ENCODE measurements at places on chromosomes 4 and X.

GRCh38 chrX:18666614-18667013 is 5.3 kb downstream of the RS1 start:
- DNase-seq = no peak

DNA sequence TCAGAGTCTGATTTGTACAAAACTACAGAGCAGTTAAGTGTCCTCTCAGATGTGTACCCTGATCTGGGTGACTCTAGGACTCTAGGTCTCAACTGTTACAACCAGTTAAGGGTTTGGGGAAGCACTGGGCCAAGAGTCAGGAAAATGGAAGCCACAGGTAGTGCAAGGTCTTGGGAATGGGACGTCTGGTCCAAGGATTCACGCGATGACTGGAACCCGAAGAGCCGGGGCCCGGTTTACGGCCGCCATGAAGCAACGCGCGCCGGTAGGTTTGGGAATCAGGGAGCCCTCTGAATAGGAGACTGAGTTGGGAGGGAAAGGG is 321 bp upstream of the HPRT1 start:
- no peak for DNase-seq

DNA sequence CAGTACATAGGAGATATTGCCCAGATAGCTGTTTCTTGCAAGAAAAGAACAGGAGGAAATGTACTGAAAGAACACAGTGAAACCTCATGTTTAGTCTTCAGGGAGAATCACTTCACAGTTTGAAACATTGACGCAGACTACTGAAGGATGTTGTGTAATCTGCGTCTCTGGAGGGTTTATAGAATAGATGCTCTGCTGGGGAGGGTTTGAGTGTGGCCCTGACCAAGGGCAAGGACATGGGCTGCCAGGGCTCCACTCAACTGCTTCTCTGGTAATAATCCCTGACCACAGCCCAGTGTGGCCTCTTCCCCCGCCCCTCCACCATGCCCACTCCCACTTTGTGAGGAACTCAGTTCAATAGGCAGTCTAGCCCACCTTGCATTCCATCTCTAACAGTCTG is 15.8 kb upstream of the ACE2 start:
- no peak for DNase-seq

DNA sequence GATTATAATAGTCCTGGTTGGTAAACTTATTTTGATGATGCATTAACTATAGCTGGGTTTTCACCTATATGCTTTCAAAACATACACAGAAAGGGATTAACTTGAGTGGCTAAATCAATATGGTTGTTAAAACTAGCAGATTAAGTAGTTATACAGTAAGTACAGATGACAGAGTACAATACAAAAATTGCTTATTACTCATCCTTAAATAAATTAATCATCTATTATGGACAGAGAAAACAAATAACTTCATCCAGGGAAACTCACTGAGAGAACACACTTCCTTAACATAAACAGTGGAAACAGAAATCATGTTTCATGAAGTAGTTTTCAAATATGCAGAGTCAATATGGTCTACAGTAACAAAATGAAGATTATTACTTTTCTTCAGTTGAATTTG is 133.4 kb downstream of the AREG start:
- no peak for DNase-seq

DNA sequence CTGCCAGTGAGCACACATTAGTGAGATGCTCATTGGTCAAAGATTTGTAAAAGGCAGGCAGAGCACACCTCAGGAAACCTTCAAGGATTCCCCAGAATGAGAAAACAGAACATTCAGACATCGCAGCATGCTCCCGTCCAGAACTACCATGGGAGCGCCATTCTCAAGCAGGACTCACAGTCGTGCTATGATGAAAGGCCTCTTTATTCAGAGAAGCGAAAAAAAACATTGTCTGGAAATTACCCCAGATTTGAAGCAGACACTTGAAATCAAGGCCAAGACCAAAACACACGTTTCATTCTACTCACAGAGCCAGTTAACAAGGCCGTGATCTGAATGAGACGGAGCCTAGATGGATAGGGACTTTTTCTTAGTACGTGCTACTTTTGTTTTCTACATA is 961.8 kb upstream of the TENM3 start:
- DNase-seq = no peak

DNA sequence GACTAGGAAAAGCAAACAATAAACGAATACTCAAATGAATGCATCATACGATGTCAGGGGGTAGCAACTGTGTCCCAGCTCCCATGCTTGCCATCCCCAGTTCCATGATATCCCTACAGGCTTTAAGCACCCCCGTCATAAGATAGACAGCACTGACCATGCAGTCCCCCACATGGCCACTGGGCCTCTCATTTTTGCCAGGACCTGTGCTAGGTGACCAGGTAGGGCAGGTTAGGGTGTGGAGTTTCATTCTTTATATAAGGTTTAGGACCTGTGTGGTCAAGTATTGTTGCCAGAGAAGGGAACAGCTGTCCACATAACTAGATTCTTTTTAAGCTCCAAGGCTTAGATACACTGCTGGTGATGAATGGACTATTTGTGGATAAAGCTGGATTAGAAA is 9.7 kb downstream of the PPEF2 start:
- DNase-seq = no peak

- no peak for DNase-seq
Measured at GRCh38 chr4:2623442-2623841, 87.0 kb downstream of the FAM193A start.

DNA sequence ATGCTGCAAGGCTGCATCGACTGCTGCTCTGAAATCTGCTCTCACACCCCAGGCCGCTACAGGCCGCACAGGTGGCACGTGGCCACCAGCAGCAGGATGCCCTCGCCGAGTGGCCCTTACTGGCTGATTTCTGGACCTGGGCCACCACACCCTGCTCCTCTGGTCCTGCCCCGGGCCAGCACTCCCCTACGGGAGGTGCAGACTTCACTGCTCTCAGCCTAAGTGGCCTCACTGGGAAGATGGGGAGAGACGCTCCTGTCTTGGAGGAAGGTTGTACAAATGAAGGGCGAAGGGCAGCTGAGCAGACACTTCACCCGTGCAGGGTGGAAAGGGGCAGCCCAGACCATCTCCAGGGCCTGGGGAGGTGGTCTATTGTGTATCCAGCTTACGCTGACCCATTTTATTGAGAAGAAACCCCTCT is 72.5 kb downstream of the ACOX3 start:
- DNase-seq = no peak

GRCh38 chrX:153909024-153909979 is 4.8 kb downstream of the AVPR2 start:
- DNase-seq = no peak

DNA sequence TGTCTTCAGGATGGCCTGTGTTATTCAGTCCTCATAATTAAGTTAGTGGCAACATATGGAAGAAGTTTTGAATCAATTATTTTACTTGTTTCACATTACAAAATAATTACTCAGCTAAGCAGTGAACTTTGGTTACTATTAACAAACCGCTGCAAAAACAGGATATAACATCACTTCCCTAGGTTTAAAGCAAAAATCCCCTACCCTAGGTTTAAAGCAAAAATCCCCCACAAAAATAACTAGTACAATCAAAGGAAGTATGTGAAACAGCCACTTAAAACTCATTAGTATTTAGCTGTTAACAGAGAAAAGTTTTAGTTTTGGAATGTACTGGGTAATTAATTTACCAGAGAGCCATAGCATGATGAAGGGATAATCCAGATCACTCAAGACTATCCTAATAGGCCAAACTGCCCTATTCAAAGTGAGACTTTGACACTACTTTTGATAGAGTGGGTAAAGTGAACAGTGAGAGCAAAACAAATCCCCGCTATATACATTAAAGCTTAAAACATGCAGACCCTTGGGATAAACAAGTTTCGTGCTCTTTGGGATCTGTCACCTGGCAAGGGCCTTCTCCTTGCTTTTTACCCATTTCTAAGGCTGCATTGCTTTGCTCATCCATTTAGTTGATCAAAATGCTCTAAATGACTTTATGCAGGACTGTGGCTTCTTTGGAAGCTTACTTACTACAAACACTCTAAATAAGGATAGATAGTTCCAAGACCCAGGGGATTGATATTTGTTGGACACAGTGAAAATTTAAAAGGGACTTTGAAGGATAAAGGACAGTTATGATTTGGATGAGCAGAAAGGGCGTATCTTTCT is 36.4 kb upstream of the GPR174 start:
- no peak for DNase-seq

- no peak for DNase-seq
Measured at GRCh38 chrX:109830704-109831206, 97.7 kb upstream of the ACSL4 start.

DNA sequence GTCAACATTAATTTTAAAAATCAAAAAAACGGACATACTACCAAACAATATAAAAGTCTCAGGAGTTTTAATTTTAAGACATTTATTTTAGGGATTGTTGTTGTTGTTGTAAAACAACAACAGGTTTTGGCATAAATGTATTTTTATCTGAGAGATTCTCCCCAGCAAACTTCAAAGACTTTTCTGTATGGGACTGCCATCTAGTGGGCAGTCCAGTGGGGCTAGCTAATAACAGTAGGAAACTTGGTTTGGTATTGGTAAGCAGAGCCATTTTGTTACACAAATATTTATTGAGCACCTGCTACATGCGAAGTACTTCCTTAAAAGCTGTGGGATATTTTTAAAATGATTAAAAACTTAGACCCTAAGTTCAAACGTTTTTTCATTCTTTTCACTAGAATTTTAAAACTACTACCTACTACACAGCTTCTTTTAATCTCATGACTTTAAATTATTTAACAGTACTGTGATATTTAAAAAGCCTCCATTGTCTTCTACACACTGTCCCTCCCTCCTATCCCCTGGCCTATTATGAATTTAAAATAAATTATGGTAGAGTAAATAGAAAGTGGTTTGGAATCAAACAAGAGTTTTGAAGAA is 1028.4 kb upstream of the INTU start:
- no peak for DNase-seq

DNA sequence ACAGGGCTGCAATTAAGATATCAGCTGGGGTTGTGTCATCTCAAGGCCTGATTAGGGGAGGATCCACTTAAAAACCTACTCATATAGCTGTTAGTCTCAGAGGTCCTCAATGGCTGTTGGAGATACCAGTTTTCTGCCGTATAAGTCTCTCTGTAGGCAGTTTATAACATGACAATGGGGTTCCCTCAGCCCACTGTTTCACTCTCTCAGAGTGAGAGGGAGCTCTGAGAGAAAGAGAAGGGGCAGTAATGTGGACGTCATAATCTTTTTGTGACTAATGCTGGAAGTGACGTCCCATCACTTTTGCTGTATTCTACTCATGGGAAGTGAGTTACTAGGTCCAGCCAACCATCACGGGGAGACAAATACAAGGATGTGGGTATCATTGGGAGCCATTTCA is 70.3 kb downstream of the STIM2 start:
- no peak for DNase-seq

DNA sequence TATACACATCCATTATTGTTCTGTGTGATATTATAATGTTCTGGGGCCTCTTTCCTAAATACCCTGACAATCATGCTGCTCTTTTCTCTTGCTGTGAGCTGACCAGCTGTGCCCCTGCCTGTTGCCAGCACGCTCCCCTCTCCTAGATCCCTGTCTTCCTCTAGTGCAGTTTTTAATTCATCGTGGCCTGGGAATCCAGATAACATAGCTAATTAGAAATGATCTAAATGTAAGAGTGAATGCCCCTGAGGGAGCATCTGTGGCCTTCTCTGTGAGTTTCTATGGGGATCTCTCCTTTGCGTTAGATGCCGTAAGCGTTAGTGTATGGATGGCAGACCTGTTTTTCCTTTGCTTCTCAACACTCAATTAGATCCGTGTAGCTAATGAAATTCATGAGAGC is 434.3 kb downstream of the SPRY1 start:
- no peak for DNase-seq

GRCh38 chr4:121519236-121519838 is 138.5 kb upstream of the QRFPR start:
- DNase-seq = no peak

DNA sequence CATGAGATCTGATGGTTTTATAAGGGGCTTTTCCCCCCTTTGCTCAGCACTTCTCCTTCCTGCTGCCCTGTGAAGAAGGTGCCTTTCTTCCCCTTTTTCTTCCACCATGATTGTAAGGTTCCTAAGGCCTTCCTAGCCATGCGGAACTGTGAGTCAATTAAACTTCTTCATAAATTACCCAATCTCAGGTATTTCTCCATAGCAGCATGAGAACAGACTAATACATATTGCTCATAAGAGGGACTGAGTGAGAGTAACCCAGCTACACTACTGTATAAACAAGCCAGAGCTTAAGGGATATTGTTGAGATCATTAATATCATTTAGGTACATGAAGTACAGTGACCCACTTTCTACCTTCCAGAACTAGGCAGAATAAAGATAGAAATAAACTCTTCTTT is 102.9 kb downstream of the TEX13A start:
- DNase-seq = no peak

DNA sequence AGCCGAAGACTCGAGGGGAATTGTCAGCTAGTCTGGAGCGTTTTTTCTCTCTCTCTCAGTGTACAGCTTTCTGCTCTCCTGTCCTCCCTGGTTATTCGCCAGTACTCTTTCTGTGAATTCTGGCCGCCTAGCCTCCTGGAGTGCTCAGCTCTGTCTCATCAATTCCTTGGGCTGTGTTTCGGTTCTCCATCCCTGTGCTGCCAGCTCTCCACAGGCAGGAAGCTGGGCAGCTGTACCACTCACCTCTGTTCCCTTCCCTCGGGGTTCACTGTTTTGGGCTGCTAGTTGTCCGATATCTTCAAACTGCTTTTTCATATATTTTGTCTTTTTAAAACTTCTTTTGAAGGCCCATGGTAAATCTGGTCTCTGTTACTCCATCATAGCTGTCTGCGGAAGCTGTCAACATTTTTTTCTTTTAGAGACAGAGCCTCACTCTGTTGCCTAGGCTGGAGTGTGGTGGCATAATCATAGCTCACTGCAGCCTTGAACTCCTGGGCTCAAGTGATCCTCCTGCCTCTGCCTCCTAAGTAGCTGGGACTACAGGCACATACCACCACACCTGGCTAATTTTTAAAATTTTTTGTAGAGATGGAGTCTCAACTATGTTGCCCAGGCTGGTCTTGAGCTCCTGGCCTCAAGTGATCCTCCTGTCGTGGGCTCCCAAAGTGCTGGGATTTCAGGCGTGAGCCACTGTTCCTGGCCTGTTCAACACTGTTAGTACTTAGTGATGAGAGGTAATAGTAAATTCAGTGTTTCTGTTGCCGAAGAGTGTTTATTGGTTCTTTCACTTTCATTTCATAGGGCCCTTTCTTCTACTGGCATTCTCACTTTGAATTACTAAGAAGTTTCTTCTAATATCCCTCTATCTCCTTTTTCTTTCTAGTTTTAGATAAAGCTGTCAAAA is 18.6 kb downstream of the ZCCHC4 start:
- DNase-seq = no peak
